ENCODE measurements at places on chromosomes 3 and 15. TPM values are rescaled to one million over a fixed set of nuclear protein-coding genes. Genes with fewer than 3 reads are reported as not detected.

Gene TRAIP
- 5.4 TPM for total RNA-seq

Gene IP6K2
- total RNA-seq, result 109 TPM

Gene FBXL22
- total RNA-seq, result 0.27 TPM

Gene GLDN
- not detected for total RNA-seq

Gene GRAMD2A
- total RNA-seq, result 2.4 TPM

Gene TMEM207
- not detected for total RNA-seq

Gene ARPIN
- 11.2 TPM for total RNA-seq

- no peak for DNase-seq
Measured at GRCh38 chr15:88994286-88994685, 81.1 kb upstream of the MFGE8 start.

DNA sequence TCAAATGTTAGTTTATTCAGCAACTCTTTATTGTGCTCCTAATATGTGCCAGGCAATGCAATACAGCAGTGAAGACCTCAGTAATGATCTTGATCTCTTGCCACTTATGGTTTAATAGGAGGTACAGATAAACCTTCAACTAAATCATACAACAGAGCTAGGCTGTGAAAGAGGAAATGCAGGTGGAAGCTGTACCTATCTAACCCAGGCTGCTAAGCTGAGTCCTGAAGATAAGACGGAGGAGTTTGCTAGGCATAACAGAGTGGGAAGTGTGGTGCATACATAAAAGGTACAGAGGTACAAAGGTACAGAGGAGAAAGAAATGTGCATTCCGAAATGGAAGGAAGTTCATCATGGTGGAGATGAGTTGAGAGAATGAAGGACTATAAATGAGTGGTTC is 35.0 kb downstream of the KBTBD8 start:
- DNase-seq, result no peak

GRCh38 chr15:63891079-63891767 is 57.5 kb upstream of the HERC1 start:
- DNase-seq, result no peak

GRCh38 chr3:151009981-151010380 is 37.5 kb upstream of the CLRN1 start:
- DNase-seq, result no peak

- DNase-seq, result no peak
Measured at GRCh38 chr3:179398574-179399231, 51.2 kb downstream of the MFN1 start.

DNA sequence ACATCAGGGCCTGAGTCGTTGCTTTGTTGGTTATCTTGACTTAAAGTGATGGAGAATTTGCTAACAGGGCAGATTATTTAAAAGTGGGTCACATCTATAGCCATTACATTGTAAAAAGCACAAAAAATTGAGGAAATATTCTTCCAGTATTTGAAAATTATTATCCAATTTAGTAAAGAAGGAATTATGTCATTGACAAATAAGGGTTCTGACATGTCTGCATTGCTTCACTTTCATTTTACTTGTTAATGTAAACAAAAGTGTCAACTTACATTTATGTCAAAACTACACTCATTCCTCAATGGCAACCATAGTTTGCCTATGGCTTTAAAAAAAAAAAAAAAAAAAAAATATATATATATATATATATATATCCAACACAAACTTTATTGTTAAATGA is 3.4 kb upstream of the PARP14 start:
- DNase-seq, result no peak

- no peak for DNase-seq
Measured at GRCh38 chr3:17709236-17709810, 33.1 kb downstream of the TBC1D5 start.

All from kidney epithelial cell (primary cell).